ENCODE measurements at places on chromosomes 6 and 20.

DNA sequence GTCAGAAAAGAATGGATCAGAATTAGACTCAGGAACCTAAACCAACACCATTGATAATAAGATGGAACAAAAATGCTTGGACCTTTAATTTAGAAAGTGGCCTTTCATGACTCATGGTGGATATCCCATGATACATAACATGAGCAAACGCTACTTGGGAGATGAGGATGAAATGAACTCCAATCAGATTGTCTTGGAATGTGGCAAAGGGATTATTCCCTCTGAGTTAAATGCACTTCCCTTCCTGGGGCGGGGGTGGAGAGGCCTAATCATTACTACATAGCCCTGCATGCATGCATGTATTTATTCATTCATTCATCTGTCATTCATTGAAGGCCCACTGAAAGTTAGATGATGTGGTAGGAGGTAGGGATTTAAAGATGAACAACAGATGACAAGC is 174.0 kb downstream of the AIG1 start:
- H3K4me3 ChIP-seq = no peak overlapping the region
- H3K27me3 ChIP-seq = no peaks in the 10 kb centered on the region
- no peaks in the 10 kb centered on the region for H3K36me3 ChIP-seq
- DNase-seq = no peak
- H3K27ac ChIP-seq = no peak overlapping the region

- H3K4me1 ChIP-seq = peaks cover 6% of the 10 kb centered on the region
- H3K27me3 ChIP-seq = no peaks in the 10 kb centered on the region
- no peaks in the 10 kb centered on the region for H3K36me3 ChIP-seq
- H3K4me3 ChIP-seq = no peak overlapping the region
- DNase-seq = no peak
These were observed 65.7 kb downstream of the SRC start for GRCh38 chr20:37411408-37412219.

DNA sequence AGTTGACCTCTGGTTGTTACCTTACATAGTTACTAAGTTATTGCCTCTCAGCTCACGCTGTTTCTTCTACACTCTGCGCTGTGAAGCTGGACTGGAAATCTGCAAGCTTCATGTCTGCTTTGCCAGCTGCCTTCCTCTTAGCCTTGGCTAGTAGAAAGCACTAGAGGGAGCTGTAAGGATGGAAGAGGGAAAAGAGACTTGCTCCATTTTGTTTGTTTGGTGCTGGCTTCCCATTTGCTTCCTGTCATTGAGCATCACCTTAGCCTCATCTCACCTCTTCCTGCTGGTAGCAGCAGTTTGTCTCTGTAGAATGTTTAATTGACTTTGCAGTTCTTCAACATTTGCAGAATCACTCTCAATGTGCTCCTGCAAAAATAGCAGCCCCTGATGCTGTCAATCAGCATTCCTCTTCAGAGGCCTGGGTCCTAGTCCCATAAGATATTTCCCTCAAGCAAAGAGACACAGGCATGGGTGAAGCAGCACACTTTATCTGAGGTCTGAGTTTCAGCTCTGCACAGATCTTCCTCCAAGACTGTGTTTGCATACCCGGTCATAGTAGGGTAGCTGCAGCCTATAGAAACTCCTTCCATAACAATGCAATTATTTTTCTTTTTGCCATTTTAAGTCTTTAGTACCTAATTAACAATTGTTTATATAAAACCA is 302.2 kb upstream of the EPHA7 start:
- H3K27me3 ChIP-seq = no peaks in the 10 kb centered on the region
- H3K4me1 ChIP-seq = no peaks in the 10 kb centered on the region
- H3K36me3 ChIP-seq = no peaks in the 10 kb centered on the region
- H3K27ac ChIP-seq = no peak overlapping the region

- no peaks in the 10 kb centered on the region for H3K27me3 ChIP-seq
- no peak overlapping the region for H3K4me3 ChIP-seq
- no peaks in the 10 kb centered on the region for H3K36me3 ChIP-seq
- DNase-seq = no peak
- no peak overlapping the region for H3K27ac ChIP-seq
These were observed 47.6 kb upstream of the FUCA2 start for GRCh38 chr6:143559051-143559660.

- peak overlapping the region; percentile 97 for H3K4me3 ChIP-seq
- H3K27me3 ChIP-seq = no peaks in the 10 kb centered on the region
- H3K4me1 ChIP-seq = peaks cover 47% of the 10 kb centered on the region
- no peak for DNase-seq
These were observed 602 bp upstream of the TSPYL4 start for GRCh38 chr6:116254297-116255056.

DNA sequence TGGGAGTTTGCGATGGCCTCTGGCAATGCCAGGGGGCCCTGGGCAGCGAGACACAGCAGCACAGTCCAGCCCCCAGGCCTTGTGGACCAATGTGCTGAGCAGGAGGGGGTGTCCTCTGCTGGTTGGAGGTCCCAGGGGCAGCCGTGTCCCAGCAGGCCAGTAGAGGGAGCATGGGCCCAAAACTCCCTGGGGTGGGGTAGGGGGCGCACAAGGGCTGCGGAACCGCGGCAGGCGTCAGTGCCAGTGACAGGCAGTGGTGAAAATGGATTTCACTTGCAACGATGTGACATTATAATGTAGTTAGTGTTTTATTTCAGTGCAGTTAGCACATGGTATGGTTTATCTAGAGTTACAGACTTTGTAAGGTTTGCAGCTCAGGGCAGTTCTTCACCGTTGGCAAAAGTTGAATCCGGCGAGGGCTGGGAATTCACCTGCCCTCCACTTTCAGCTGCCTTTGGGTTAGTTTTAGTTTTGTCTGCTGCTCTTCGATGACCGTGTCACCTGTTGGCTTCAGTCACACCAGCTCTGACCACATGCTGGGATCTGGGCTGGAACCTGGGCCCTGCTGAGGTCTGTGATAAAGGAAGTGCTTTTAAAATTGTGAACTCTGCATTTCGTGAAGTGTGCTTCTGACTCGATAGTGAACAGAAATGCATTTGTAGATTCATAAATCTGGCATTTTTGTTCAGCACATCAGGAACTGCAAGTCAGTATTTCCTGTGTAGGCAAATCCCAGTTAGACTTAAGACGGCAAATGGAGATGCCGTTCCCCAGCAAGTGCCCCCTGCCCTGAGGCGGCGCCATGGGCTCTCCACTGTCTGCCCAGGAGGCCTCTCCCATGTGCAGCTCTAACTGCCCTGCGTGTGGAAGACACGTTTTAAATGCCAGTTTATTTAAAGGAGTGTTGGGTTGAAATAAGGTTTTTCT is 46.8 kb downstream of the PYGB start:
- peak overlapping the region; percentile 60 for H3K27ac ChIP-seq
- peaks cover 26% of the 10 kb centered on the region for H3K4me1 ChIP-seq
- no peaks in the 10 kb centered on the region for H3K36me3 ChIP-seq
- no peak overlapping the region for H3K4me3 ChIP-seq
- DNase-seq = no peak
- H3K27me3 ChIP-seq = no peaks in the 10 kb centered on the region

DNA sequence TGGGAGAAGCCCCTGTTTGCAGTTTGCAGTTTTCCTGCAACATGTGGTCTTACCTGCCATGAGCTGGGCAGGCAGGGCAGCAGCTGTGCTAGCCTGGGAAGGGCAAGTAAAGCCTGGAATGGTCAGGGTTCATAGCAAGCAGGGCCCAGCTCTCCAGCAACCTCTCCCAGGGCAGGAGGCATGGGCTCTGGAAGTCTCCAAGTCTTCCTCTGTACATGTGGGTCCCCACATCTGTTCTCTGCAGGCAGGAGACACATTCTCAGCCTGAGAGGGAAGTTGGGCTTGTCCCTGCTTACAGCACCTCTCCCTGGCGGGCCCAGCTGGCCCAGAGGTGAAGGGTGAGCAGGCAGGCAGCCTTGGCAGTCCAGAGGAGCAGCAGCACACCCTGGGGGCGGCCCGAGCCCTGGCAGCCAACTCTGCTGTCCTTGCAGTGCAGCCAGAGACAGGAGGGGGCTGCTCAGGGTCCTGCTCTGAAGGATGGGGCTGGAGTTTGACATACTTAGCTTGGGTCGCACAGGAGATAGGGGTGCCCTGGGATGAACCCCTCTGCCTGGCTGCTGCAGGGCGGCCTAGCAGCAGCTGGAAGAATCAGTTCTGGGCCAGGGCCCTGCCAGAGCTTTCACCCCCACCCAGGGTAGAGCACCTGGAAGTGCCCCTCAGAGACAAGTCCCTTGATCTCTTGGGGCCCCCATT is 176.0 kb downstream of the MRPL14 start:
- peaks cover 21% of the 10 kb centered on the region for H3K4me1 ChIP-seq
- DNase-seq = peak; percentile 89
- no peaks in the 10 kb centered on the region for H3K36me3 ChIP-seq

All from body of pancreas (tissue), 4 donors.